ENCODE measurements at places on chromosomes 13 and 19.

DNA sequence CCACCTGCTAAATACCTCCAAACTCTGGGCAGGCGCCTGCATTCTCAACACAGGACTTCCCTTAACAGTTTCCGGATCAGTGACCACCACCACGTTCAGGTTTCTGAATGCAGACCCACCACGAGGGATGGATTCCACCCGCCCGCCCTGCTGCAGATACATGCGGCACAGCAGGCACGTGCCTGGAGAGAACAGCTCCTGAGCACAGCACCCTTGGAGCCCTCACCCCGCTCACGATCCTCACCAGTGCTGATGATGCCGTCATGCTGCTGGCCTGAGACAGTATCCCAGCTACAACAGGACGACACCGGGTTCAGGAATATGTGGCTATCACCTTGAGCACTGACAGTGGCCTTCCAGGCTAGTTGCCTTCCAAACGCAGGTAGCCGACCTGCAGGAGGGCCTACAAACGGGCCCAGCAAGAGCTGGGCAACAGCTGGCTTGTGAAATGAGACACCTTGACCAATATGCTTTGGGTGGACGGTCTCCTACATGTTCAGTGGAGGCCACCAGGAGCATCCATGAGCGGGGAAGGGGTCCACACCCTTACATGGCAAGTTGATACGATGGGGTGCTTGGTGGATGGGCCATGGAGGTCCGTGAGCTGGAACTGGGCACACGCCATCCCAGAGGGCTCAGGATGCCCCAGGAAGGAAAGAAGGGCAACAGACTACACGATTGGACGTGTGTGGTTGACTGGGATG lies 9.9 kb upstream of the QTRT1 start:
- DNase-seq, result no peak

GRCh38 chr13:24905242-24905641 lies 141.3 kb downstream of the RNF17 start:
- DNase-seq, result no peak

DNA sequence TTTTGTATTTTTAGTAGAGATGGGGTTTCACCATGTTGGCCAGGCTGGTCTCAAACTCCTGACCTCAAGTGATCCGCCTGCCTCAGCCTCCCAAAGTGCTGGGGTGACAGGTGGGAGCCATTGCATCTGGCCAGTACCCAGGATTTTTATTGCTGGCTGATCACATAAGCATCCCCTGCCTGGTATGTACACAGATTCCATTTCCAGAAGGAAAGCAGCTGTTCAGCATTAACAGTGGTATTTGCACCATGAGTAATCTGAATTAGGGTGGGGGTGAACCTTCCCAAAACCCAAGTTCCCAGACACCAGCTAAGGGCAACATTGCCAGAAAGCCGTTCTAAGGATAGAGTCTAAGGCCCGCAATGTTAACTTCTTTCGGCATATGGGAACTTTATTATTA lies 7.3 kb downstream of the ZNF555 start:
- no peak for DNase-seq

GRCh38 chr13:106681536-106681935 lies 113.6 kb upstream of the ARGLU1 start:
- no peak for DNase-seq

DNA sequence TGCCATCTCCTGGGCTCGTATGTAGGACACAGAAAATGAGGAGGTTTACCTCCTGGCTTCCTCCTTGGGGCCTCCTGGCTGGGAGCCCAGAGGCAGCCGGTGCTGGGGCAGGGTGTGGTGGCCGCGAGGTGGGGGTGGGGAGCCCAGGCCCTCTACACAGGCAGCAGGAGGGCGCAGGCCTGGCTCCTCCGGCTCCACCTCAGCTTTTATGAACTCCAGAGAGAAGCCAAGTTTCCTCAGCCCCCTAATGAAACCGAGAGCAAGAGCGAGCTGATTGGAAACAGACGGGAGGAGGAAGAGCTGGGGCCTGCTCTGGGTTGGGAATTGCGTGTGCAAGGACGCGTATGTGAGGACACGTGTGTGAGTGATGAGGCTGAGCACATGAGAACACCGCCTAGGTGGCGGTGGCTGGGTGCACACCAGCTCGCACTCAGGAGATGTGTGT lies 23.1 kb downstream of the LYL1 start:
- DNase-seq, result no peak

DNA sequence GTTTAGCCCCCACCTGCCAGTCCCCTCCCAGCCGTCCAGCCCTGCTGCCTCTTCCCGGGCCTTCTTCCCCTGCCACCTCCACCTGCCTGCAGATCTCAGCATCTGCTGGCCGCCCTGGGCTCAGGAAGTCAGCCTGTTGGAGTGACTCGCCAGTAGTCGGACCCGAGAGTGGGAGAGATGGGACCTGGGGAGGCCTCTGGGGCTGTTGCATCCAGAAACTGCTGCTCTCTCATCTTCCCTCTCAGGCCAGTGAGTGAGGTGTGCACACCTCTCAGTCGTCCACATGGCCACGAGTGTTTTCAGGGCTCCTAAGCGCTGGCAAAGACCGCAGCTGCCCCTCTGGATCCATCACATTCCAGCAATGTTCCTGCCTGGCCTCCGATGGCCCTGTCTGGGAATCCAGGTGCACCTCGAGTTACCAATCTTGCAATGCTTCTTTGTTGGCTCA lies 151.8 kb upstream of the SOX1 start:
- DNase-seq, result no peak

DNA sequence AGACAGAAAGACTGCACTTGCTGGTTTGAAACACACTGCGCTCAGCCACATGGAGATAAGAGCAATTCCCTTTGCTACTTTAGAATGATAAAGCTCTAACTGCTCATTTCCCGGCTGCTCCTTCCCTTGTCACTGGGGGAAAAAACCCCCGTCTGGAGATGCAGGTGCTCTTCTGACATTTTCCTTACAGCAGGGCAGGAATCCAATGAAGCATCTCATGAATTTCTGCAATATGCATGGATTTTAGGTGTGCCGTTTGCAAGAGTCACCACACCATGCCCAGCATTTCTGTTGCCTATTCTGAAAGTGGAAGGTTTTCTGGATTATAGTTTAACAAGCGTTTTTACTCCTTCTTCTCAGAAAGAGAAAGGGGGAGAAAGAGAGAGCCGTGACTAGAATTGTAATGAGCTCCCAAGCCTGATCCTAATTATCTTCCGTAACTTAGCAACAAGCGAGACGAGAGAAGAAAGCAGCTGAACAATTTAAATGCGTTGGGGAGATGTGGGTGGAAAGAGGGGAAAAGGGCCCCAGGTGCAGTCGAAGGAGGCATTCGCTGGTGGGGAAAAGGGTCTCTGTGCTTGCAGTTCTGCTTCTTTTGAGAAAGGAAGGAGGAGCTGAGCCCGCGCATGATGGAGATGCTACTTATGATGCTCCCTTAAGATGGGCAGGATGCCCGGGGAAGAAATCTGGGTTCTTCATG lies 76.6 kb upstream of the SPATA13 start:
- DNase-seq, result no peak

GRCh38 chr13:39655041-39655568 lies 357 bp upstream of the COG6 start:
- no peak for DNase-seq

DNA sequence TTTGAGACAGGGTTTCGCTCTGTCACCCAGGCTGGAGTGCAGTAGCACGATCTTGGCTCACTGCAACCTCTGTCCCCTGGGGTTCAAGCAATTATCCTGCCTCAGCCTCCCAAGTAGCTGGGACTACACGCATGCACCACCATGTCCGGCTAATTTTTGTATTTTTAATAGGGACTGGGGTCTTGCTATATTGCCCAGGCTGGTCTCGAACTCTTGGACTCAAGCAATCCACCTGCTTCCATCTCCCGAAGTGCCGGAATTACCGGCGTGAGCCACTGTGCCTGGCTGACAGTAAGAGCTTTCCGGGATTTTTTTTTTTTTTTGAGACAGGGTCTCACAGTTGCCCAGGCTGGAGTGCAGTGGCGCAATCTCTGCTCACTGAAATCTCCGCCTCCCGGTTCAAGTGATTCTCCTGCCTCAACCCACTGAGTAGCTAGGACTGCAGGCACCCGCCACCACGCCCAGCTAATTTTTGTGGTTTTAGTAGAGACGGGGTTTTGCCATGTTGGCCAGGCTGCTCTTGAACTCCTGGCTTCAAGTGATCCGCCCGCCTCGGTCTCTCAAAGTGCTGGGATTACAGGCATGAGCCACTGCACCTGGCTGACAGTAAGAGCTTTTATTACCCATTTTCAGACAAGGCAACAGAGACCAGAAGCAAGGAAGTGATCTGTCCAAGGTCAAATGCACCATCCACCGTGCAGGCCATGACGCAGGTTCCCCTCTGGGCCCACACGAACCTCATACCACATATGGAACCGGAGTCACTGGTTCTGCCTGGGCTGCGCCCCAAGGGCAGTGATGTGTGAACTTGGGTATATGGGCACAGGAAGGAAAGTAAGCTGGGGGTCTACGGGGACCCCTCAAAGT lies 21.0 kb downstream of the RFX1 start:
- no peak for DNase-seq

GRCh38 chr13:86870444-86870843 lies 800.7 kb upstream of the SLITRK5 start:
- DNase-seq, result no peak

DNA sequence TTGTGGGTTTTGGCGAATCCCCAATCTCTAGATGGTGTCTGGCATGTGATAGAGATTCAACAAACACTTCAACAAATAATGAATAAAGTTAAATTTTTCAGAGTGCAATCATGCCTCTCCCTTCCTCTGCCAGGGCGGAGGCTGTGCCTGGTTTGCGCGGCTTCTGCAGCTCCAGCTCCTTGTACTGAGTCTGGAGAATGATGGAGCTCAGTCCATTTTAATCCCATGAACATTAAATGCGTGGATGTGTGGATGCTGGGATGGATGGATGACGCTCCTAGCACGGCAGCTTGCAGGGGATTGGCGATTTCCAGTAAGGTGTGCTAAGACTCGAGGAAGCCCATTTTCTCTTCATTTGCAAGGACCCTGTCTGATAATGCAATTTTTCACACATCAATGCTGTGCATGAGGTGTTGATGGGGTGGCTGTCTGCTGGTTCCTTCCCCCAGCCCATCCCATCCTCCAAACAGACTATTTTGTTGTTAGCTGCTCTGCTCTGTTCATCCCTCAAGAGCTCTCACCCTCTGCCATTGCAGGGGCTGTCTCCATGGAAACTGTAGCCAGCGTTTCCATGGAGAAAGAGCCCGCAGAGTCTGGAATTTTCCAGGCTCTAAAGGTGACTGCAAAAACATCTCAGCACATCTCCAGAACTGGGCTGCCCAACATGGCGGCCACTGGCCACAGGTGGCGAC lies 92.6 kb upstream of the PEG3 start:
- no peak for DNase-seq

GRCh38 chr13:87042946-87043345 lies 628.2 kb upstream of the SLITRK5 start:
- no peak for DNase-seq

DNA sequence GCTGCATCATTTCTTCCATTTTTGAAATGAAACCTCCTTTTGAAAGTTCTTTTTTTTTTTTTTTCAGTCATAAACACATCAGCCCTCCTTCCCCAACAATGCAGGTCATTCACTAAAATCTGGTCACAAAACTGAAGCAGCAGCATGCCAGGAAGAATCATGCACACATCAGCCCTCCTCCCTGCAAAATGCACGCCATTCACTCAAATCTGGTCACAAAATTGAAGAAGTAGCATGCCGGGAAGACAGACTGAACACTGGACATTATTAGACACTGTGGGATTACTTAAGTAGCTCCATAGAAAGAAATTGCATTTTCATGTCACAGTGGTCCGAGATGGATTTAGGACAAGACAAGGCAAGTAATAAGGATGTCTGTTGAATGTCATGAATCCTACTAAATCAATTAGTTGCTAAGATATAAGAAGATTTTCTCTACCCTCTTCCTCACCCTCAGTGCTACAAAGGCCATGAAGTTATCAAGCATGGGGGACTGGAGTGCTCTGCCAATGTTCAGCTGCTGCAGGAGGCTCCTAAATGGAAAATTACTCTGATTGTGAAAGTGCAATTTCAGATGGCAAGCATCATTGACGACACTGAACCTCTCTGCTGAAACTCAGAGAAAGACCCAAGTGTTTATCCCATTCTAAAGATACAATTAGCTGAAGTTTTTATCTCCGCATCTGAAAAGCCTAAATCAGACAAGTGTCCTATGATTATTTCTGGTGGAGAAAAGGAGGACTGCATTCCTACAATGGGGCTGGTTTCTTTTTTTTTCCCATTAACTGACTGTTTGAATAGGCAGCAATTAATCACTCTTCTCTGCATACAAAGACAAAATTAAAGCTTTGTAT lies 913.2 kb downstream of the DIAPH3 start:
- no peak for DNase-seq

DNA sequence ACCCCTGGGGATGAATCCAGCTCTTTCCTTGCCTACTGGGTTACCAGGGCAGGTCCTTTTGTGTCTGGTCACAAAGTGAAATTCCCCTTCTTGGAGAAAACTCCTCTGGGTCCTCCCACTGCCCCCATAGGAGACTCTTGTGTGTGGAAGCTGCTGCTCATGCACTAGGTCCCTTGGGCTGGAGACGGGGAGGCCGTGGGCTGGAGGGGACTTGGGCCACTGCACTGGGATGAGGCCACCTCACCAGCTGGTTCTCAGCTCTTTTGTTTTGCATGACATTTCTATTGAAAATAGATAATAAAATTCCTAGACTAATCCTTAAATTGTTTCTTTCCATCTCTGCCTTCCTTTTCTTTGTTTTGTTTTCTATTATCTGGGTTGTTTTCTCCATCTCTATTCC lies 62.4 kb downstream of the TEX29 start:
- DNase-seq, result no peak

- DNase-seq, result no peak
These were observed 136.4 kb upstream of the PCDH9 start for GRCh38 chr13:67366533-67366932.

DNA sequence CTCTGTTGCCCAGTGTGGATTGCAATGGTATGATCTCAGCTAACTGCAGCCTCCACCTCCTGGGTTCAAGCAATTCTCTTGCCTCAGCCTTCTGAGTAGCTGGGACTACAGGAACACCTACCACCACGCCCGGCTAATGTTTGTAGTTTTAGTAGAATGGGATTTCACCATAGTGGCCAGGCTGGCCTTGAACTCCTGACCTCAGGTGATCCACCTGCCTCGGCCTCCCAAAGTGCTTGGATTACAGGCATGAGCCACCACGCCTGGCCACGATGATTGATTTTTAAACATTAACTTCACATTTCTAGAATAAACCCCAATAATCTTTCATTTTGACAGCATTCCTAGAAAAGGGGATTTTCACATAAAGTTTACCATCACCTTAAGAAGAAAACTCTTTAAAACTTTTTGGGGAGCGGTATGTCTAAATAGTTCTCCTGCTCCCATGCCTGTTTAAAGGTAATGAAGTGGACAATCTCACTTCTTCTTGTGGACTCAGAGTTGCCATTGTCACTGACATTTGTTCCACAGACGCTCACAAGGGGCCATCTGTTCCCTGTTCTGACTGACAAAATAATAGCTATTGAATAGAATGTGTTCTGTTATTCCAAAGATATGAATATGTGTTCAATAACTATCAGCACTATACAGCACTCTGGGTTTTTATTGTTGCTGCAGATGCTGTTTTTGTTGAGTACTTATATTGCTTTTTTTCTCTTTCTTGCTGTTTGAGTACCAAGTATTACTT lies 66.1 kb upstream of the C1QTNF9B start:
- DNase-seq, result no peak

All from activated CD4-positive, alpha-beta T cell treated with anti-CD3 and anti-CD28 coated beads for 48 hours (primary cell).